ENCODE measurements at places on chromosomes 5 and 9.

GRCh38 chr5:53027913-53028312 is 38.8 kb downstream of the ITGA2 start:
- DNase-seq, result no peak

DNA sequence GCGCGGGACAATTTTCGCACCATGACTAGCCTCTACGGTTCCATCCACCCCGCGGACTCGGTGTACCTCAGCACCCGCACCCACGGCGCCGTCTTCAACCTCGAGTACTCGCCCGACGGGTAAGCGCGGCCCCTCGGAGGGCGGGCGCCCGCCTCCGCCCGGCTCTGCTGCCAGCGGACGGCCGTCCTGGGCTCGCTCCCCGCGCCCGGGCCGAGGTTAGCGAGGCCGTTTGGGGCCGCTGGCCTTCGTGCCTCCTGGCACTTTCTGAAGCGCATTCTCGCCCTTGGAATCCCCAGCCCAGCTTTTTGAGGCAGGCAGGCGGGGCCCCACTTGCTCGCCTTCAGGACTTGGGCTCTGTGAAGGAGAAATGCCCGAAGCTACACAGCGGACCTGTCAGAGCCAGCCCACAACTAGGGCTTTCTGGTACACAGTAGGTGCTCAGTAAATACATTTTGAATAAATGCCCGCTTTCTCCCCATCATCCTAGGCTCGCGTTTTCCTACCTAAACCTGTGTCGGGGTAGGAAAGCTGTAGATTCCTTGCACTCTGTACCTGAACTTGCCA is 772 bp downstream of the DCAF10 start:
- peak; percentile 48 for DNase-seq

GRCh38 chr5:135511761-135512575 is 23.8 kb downstream of the NEUROG1 start:
- no peak for DNase-seq

DNA sequence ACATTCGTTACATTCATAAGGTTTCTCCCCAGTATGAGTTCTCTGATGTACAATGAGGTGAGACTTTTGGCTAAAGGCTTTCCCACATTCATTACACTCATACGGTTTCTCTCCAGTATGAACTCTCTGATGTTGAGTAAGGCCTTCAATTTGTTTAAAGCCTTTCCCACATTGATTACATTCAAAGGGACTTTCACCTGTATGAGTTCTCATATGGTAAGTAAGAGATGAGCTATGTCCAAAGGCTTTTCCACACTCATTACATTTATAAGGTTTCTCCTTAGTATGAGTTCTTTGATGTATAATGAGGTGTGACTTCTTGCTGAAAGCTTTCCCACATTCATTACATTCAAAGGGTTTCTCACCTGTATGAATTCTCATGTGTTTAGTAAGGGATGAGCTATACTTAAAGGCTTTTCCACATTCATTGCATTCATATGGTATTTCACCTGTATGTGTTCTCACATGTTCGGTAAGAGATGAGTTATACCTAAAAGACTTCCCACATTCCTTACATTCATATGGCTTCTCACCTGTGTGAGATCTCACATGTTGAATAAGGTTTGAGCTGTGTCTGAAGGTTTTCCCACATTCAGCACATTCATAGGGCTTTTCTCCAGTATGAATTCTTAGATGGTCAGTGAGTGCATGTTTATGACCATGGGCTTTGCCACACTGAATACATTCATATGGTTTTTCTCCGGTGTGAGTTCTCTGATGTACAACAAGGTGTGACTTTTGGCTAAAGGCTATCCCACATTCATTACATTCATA is 13.5 kb downstream of the ZFP37 start:
- DNase-seq, result no peak

DNA sequence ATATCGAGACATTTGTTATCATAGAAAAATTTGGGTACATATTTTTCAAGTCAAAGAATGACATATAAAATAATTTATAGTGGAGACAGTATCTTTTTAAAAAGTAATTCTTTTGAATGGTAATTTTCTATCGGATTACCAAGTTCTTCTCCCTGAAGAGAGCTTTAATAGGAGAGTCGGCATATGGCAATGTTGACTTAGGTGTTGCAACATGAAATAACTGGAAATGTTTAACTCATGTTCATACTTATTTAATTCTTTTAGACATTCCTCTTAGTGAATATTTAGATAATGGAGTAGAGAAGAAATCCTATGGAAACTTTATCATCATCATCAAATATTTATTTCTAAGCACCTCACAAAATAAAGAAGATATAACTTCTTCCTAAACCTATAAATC is 118.2 kb upstream of the CTNND2 start:
- DNase-seq, result no peak

DNA sequence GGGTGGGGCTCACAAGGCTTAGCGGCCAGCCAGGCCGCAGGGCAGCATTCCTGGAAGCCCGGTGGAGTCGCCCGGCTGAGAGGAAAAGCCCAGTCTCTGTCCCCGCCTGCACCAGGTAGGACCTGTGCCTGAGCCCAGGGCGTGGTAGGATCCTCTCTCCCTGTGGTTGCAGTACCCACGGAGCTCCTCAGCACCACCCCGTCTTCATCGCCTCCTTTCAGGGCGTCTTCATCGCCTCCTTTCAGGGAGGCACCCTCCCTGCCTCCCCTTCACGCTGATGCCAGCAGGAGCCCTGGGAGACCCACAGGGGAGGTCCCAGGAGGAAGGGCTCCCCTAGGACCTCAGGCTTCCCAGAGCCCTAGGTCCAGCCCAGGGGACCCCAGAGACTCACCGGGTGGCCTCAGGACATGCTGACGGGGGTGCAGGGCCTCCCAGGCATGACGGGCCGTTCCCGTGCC is 53.3 kb upstream of the NOTCH1 start:
- DNase-seq, result no peak
